ENCODE measurements at places on chromosomes 4 and X.

GRCh38 chr4:41364876-41365275, 108.1 kb downstream of the UCHL1 start:
- no peak for DNase-seq

DNA sequence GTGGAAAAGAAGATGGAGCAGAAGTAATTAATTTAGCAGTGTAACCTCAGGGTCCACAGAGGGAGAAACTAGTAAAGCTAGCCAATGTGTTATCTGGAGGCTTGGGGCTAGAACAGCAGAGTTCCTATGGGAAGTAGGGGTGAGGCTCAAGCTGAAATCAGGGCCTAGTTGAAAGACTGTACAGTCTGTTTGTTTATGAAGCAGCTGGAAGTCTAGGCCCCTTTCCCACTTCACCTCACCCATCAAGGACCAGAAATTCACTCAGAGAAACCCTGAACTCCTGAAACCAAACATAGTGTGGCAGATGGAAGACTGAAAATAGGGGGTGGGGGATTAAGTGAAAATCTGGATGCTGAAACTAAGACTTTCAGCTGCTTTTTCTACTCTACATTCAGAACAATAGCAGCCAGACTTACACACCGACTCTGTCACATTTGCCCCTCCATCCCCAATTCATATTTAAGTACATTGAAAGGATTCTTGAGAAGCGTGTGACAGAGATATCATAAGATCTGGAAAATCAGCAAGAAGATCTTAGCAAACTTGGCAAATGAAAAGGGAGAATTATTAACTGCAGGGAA, 32.6 kb upstream of the FAM241A start:
- DNase-seq, result no peak

- DNase-seq, result no peak
Measured at GRCh38 chr4:11430536-11430935, 1.8 kb upstream of the HS3ST1 start.

DNA sequence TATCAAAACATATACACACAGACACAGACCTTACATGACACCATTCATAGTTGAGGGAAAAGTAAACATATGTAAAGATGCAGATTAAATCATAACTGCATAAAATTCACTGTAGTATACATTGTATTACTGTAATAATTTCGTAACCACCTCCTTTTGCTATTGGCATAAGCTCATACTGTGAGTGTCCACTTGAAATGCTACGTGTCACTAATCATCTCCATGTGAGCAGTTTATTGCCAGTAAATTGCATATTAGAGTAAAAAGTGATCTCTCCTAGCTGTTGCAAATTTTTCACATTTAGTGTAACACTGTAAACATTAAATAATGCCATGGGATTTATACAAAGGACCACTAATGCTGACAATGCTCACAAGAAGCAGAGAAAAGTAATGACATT, 256.7 kb upstream of the GNPDA2 start:
- no peak for DNase-seq

DNA sequence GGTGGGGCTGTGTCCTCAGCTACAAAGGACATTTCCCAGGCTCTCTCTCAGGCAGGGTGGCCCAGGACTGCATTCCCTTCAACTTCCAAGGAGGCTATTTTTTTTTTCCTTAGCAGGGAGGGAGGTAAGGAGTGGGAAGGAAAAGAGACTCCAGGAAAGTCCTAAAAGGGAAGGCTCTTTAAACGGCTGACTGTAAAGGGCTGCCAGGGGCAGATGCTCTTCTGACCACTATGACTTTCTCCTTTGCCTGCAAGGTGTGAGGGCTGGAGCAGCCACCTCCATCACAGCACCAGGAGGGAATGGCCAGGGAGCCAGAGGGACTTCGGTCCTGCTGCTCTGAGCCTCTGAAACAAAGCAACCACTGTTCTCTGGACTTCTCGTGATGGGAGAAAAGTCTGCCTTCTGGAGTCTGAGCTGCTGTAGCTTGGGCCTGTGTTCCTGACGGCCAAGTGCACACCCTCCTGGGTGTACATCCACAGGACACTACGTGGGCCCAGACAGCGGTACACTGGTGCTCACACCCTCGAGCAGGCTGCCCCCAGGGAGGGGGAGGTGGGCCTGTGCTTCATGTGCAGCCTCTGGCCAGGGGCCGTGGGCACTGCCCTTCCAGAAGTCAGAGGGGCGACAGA, 17.9 kb downstream of the NAT8L start:
- no peak for DNase-seq

DNA sequence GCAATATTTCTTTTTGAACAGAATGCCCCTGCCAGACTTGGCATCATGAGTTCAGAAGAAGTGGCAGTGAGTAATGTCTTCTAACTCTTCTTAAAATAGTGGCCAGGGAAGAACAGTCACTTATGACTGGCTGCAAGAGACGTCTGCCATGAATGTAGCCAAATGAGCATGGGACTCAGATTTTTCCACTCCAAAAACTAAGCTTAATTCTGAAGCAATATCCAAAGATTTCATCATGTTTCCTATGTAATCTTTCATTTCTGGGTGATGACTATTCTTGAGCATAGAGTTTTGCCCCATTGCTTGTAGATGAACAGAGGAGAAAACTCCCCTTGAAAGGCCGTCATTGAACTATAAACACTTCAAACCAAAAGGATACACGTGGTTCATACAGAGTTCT, 11.8 kb downstream of the AMBN start:
- DNase-seq, result no peak

DNA sequence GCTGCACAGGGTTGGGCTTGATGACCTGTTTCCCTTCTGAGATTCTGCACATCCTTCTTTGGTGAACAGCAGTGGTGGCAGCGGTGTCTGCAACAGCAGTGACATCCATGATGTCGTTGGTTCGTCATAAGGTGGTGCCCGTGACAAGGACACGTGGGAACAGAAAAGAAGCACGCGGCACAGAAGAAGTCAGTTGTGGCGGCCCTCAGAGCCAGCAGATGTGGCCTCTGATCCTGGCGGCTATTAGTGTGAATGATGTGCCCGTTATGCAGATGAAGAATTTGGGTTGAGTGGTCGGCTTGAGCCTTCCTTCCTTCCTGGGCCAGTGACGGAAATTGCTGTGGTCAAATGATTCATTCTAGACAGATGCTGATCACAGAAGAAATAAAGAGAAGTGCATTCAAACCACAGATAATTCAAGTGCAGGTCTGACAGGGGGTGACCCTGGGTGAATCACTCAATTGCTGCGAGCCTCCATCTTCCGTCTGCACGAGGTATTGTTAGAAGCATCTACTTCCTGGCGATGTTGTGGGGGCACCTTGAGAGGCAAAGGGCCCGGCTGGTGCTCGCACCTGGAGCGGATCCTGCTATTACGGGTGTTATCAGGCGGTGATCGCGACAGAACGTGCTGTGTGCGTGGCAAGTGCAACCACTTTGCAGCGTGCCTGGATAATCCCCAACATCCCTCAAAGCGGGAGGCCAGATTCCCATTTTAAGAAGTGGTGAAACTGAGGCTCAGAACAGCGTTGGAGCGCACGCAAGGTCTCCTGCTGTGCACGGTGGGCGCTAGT, 215.2 kb upstream of the PSAPL1 start:
- no peak for DNase-seq

DNA sequence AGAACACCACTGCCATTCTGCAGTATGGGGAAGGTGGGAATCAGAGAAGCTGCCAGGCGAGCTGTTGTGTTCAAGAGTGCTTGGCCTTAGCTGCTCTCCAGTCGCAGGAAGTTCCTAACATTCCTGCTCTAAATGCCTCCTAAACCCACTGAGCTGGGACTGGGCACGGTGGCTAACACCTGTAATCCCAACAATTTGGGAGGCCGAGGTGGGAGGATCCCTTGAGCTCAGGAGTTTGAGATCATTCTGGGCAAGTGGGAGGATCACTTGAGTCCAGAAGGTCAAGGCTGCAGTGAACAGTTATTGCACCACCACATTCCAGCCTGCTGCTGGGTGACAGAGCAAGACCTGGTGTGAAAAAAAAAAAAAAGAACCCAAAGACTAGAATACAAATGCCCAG, 690.3 kb upstream of the FAM241A start:
- no peak for DNase-seq

DNA sequence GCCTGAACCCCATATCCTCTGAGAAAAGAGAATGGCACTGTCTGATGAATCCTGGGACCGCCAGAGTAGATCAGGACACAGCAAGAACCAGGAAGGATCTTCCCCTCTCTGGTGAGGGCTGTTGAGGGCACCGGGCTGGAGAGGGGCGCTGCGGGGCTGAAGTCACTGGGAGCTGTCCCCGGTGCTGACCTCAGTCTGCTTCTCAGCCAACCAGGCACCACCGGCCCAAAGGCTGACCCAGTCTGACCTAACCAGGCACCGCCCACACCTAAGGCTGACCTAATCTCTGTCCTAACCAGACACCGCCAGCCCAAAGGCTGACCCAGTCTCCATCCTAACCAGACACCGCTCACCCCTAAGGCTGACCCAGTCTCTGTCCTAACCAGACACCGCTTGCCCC, 82.8 kb downstream of the CPZ start:
- DNase-seq, result no peak

GRCh38 chrX:10414156-10414824, 206.1 kb downstream of the MID1 start:
- DNase-seq, result no peak

DNA sequence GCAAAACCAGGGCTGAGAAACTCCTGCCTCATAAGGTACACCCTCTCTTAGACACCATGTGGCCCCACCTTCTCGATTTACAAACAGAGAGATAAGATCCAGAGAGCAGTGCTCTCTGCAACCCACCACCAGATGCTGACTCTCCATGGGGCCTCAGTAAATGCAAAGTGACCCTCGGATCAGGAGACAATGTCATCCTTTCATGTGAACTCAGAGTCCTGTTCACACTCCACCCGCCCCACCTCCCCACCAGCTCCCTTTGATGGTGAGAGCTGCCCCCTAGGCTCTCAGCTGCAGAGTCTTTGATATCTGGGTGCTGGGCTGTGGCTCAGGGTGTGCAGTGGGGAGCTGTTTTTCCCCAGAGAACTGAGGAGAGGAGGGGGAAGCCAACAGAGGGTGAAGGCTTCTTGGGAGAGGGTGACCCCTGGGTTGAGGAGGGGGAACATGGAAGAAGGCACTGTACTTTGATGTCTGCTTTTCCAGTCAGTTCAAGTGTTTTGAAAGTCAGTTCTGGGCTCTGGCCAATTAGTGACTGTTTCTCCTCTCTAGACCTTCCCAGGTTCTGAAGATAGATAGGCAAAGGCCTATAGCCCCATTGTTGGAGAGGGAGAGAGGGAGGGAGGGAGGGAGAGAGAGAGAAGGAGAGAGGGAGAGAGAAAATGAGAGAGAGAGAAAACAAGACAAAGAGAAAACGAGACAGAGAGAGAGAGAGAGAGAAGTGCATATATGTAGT, 88.2 kb downstream of the SCD5 start:
- peak; percentile 14 for DNase-seq

DNA sequence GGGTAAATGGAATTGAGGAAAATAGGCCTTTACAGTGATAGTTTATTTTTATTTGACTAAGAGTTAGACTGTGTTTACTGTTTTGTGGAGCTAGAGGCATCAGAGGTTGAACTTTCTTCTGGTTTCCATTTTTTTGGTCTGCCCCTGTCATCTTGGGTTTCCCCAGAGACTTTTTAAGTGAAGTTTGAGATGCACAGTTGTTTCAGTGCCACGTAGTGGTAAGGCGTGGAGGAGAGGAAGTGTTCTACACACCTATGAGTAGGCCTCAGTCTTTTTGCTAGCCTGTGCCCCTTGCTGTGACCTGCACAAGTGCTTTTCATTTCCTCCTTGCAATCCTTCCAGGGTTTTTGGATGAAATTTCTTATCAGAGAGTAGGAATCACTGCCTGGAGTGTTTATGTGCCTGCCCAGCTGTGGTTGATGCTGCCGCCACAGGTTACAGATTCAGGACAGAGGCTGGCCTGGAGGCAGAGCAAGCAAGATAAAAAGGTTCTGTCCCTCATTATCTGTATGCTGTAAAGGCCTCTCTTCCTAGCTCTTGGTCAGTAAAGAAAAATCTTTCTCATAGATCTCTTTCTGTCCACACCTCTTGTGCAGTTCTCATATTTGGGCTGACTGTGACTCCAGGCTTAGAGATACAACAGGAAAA, 12.5 kb upstream of the HSFX4 start:
- no peak for DNase-seq

DNA sequence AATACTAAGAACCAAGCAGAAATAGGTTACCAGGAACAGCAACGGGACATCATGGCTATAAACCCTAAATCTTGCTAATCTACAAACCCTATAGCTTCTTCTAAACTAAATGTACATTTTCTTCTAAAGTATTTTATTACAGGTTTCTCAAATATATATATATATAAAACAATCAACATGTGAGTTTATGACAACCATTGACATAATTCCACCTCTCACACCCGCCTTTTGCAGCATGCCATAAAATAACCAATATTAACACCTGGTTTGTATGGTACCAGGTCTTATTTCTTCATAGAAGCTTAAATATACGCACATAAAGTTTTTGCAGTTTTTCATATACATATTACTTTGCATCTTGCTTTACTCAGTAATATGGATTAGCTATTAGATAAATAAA, 955.3 kb upstream of the LCORL start:
- DNase-seq, result no peak

- no peak for DNase-seq
Measured at GRCh38 chr4:58357947-58358346, 1247.8 kb upstream of the IGFBP7 start.

DNA sequence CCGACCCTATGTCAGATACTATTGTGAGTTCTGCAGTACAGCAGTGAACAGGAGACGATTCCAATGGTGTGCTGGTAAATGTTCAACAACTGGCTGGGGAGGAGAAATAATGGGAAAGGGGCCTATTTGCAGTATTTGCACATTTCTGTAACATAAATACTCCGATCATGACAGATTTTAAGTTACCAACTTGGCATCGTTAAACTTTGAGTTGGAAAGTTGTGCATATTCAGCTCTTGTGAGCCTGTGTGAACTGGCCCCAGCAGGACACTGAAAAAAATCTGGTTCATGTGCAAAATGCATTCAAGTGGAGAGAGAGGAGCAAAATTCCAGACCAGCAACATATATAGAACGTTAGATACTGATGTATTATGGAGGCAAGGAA, 175.0 kb downstream of the MAPK10 start:
- no peak for DNase-seq

DNA sequence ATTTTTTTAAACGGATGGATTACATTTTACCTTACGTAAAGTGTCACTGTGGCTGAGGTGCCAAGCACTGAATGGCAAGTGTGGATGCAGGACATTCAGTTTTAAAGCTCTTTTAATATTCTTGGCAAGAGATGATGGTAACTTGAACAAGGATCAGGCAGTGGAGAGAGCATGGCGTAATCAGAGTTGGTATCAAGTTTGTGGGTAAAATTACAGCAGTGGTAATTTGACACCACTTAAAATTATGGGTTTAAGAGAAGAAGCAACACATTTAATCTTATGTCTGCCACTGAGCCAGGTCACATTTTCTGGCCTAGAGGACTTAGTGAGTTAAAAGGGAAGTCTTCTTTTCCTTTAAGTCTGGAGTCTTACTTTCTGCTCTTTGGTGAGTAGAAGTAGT, 100.5 kb downstream of the NAA11 start:
- DNase-seq, result no peak

GRCh38 chrX:31252133-31252532, 180.3 kb upstream of the FTHL17 start:
- DNase-seq, result no peak

GRCh38 chrX:19563327-19563726, 48.0 kb upstream of the MAP3K15 start:
- no peak for DNase-seq
